Transverse colon (tissue), 4 donors: ENCODE measurements at places on chromosomes 1 and 21.

GRCh38 chr1:17118268-17118667, 983 bp downstream of the PADI2 start:
- DNase-seq, result peak; percentile 52

- no peak for DNase-seq
Observed at GRCh38 chr1:155777582-155777981, 79.4 kb downstream of the GON4L start.

GRCh38 chr1:213094446-213094845, 43.4 kb downstream of the RPS6KC1 start:
- no peak for DNase-seq

GRCh38 chr1:41733021-41733420, 185.7 kb downstream of the HIVEP3 start:
- no peak for DNase-seq

GRCh38 chr1:229714964-229715603, 89.0 kb downstream of the URB2 start:
- peak; percentile 48 for DNase-seq

DNA sequence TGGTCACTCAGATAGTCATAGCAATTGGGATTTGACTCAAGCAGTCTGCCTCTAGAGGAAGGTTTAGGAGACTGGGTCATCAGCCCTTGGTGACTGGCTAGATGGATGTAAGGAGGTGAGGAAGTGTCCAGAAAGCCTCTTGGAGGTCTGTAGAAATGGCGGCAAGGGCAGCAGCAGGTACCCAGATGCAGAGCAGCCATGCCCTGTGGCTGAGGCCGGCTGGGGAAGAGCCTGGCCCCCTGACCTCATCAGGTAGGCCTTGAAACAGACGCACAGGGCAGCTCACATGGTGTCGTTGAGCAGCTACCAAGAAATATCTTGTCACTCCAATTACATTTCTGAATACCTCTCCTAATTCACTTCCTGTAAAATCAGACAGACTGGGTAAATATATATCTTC, 98.2 kb downstream of the DMRTB1 start:
- peak; percentile 3 for DNase-seq

DNA sequence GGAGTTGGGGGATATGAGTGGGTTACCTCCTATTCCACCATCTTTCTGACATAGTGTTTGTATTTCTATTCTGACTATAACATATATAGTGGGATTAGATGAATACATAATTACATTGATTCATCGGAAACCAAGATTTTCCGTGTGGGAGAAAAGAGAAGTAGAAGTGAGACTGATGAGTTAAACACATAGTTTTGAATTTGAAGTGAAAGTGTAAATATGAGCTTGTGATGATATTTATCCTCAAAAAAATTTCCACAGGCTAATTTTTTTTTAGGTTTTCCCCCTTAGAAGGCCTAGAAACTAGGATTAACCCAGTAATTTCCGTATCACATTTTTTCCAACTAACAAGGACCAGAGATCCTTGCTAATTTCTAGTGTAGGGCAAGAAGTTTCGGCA, 6.9 kb downstream of the CD1B start:
- DNase-seq, result no peak

DNA sequence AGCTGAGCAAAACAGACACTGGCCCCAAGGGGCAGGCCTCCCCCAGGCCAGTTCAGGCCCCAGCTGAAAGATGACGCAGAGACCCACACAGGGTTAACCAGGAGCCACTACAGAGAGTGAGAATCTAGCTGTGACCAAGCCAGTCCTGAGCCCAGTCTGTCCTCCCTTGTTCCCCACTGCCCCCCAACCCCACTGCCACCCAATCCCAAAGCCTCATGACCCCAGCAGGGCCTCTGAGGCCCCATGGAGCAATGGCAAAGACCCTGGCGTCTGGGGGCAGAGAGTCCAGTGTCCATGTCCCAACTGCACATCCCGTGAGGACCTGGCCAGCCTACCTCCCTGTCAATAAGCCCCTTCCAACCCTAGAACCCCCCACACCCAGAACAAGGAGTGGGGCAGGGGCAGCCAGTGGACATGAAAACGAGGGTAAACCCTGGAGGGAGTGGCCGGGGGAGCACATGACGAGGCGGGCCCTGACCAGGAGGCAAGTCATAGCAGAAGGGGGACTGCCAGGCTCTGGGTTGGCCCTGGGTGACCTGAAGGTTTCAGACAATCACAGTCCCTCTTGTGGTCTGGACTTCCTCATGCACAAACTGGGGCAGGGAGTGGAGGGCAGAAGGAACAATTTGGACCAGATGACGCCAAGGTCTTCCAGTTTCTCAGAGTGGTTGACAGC, 100.5 kb downstream of the GLIS1 start:
- no peak for DNase-seq

GRCh38 chr1:54230507-54231339, 30.8 kb downstream of the MRPL37 start:
- DNase-seq, result no peak

DNA sequence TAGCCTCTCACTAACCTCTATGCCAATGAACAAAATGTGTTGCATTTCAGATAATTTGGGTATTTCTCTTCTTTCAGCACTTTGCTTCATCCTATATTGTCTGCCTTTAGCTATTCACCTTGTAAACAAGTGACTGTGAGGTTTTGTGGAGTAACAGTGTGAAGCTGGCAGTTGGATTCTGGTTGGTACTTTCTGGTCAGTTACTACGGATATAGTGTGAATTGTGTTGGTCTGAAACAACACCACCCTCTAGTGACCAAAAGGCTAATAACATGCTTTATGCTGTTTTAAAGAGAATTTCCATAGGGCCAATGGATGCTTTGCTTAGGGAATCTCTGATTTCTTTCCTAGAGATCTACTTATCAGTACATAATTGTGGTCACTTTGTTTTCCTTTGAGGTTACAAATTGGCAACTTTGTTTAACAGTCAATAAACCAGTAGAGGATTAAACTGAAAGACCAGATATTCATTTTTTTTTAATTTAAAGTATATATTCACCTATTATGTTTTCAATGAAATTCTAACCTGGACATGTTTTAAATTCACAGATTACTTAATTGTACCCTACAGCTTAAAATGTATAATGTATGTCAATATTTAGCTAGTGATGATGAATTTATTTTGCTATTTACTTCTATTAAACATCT, 2.5 kb upstream of the PTGER3 start:
- no peak for DNase-seq

GRCh38 chr1:10759413-10760200, 36.8 kb downstream of the CASZ1 start:
- peak; percentile 91 for DNase-seq

DNA sequence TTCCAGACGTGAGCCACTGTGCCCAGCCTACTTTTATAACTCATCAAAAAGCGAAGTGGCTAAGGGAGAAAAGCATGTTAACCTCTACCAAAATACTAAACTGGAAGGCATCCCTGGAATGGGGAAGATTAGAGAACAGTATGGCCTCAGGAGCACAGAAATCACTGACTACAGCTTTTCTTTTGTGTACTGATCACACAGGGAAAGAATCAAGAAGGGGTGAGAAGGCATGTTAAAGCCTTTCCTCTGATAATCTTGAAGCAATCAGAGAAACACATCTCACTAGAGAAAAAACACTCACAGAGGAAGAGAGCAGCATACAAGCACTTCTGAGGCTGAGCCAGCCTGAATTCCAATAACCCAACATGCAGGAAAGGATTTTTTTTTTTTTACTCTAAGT, 10.7 kb downstream of the PCAT6 start:
- no peak for DNase-seq
